Activated naive CD4-positive, alpha-beta T cell treated with anti-CD3 and anti-CD28 coated beads for 36 hours (primary cell): ENCODE measurements at places on chromosomes 12 and 14. TPM values are rescaled to one million over a fixed set of nuclear protein-coding genes. Genes with fewer than 3 reads are reported as not detected.

EIF2B2 gene
- total RNA-seq = 64.8 TPM

CCDC60 gene
- not detected for total RNA-seq

CCDC196 gene
- total RNA-seq = not detected

GRCh38 chr12:19760611-19761010 is 321.3 kb downstream of the AEBP2 start:
- DNase-seq = no peak

DNA sequence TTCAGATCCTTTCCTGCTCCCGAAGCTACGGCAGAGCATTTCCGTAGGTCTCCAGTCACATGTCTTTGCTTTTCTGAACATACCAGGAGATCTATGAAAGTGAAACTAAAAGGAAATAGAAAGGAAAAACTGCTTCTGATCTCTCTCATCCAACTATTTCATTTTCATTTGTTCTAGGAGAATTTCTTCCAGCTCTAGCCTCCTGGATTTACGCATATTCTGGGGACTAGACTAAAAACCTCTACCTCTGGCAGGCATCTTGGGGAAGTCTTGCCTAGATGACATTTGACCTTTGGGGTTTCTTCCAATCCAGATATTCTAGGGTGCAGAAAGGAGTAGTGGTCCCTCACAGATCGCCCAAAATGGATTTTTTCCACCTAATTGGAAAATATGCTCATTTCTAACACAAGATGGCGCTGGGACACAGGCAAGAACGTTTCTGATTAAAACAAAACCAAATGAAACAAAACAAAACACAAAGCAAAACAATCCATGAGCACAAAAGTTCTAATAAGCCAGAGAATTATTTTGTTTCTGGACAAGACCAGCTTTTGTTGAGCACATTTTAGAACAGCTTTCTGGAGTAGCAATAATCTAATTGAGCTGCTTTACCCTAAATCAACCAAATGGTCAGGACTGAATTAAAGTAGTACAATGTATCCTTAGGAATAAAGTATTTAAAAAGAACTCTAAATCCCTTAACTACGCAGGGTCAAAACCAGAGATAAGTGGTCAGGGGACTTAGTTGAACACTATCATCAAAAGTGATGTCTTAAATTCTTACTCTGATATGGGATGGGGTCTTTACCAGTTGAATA is 12.3 kb upstream of the PARP11 start:
- DNase-seq = peak; percentile 58

GRCh38 chr12:5780536-5780935 is 164.5 kb downstream of the ANO2 start:
- DNase-seq = no peak

DNA sequence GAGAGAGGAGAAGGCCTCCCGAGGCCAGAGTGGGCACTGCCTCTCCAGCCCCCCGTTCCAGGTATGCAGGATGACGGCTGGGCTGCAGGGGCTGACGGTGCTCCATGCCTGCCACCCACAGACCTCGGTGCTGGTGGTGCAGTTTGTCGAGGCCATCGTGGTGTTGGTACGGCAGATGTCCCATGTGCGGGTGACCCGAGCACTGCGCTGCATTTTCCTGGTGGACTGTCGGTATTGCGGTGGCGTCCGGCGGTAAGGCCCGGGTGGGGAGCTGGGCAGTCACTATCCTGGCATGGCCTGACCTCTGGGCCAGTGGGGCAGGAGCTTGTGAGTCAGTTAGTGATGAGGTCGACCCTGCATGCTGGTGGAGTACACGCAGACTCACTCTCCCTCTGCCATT is 47.4 kb downstream of the TPCN1 start:
- DNase-seq = no peak

DNA sequence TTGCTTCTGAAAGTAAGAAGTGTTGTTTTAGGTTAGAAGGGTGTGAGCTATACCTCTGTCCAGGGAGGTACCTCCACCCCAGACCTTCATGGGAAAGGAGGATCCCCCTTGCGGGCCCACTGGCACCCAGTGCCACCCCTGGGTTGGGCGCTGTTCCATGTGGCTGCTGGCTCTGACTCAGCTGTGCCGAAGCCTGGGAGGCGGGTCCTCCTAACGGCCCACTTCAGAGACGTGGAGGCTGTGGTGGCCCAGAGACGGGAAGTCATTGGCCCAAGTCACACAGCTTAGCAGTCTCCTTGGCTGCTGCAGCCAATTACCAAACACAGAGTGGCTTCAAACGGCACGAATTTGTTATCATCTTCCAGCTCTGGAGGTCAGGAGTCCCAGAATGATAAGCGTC is 10.2 kb downstream of the RFLNA start:
- DNase-seq = no peak

- DNase-seq = peak; percentile 94
Observed at GRCh38 chr12:52243856-52244614, 11.0 kb downstream of the KRT7 start.

DNA sequence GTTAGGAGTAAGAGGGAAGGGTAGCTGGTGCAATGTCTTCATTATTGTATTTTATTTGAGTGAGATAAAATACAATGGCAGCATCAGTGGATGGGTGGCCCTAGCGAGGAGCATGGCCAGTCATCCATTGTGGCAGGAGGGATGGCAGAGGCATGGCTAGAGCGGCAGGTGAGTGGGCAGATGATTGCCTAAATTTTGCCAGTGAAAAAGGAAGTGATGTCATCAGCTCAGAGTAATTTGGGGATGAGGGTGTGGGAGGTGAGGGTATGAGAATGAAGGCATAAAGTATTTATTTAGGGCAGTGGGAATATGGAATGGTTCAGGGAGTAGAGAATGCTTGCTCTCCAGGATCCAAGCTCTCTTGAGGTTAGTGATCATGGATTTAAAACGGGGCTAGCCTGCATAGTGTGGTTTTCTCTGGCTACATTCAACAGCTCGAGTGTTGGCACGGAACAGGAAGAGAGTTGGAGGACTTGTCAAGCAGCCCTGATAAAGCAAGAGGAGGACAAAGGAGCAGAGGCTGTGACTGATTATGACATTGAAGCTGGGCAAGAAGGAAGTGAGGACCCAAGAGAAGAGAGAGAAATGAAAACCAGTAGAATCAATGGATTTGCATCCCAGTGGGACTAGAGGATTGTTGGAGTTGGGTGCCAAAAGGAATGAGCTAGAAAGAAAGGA is 18.7 kb upstream of the SERPINA6 start:
- no peak for DNase-seq
